ENCODE measurements at places on chromosomes 5 and 9.

DNA sequence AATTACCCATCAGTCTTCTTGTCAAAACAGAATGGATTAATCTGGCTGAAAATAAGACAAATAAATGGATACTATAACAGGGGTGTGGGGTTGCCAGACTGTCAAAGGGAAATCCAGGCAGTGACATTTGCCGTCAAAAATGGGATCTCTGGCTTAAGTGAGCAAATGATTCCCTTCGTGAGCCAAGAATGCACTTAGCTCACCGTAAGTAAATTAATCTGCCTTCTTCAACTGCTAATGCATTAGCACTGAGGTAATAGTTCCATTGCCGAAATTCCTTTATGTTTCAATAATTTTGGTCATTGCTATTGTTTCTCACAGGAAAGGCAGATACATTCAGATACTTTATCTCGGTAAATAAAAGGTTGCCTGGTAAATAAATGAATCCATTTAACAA, 377.8 kb downstream of the KIAA0825 start:
- no peak for DNase-seq

GRCh38 chr9:124626276-124626675, 119.1 kb upstream of the NR5A1 start:
- DNase-seq: no peak

- DNase-seq: no peak
These were observed 92.3 kb downstream of the STRBP start for GRCh38 chr9:123175854-123176629.

DNA sequence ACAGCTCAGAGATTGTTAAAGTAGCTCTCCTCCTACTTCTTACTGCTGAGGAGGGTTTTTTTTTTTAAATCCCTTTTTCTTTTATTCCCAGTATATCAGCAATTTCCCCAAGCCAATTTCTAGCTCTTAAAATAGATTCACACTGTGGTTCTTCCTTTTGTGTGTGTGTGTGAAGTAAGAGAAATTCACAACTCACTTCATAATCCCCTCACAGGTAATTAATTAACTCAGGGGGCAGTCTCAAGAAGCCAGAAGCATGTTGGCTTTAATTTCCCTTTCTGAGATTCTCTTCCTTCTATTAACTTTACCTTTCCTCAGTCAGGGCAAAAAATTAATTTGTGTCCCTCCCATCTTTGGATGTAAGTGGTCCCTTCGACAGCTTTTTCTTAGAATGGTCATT, 71.0 kb upstream of the HMHB1 start:
- DNase-seq: no peak

GRCh38 chr9:79489261-79490000, 82.3 kb upstream of the TLE4 start:
- no peak for DNase-seq

GRCh38 chr9:129698254-129698757, 32.9 kb downstream of the PRRX2 start:
- no peak for DNase-seq

- DNase-seq: no peak
These were observed 282.5 kb downstream of the ICE1 start for GRCh38 chr5:5705010-5705409.

DNA sequence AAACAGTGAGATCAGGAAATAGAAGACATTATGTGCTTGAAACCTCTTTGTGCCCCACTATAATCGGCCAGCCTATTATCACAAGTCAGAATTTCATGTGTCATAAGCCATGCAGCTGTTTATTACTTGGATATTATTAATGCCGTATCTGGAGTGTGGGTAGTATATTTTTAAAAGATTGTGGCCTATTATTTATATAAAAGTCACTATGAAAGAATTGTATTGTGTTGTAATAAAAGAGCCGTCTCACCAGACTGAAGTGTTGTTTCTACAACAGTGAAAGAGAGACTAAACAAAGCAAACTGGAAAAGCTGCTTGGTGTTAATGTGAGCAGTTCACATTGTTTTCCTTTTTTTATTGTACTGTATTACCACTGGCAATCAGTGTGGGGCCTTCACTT, 449.1 kb downstream of the PSAT1 start:
- no peak for DNase-seq

DNA sequence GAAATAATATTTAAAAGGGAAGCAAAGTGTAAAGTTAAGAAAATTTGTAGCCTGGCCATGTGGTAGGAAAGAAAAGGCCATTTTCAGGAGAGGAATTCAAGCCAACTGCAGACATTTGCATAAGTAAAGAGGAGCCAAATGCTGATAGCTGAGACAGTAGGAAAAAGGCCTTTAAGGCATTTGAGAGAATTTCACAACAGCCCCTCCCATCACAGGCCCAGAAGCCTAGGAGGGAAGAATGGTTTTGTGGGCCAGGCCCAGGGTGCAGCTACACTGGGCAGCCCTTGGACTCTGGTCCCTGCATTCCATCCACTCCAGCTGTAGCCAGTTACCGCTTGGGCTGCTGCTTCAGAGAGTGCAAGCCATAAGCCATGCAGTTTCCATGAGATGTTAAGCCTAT, 1556.8 kb downstream of the EFNA5 start:
- no peak for DNase-seq

DNA sequence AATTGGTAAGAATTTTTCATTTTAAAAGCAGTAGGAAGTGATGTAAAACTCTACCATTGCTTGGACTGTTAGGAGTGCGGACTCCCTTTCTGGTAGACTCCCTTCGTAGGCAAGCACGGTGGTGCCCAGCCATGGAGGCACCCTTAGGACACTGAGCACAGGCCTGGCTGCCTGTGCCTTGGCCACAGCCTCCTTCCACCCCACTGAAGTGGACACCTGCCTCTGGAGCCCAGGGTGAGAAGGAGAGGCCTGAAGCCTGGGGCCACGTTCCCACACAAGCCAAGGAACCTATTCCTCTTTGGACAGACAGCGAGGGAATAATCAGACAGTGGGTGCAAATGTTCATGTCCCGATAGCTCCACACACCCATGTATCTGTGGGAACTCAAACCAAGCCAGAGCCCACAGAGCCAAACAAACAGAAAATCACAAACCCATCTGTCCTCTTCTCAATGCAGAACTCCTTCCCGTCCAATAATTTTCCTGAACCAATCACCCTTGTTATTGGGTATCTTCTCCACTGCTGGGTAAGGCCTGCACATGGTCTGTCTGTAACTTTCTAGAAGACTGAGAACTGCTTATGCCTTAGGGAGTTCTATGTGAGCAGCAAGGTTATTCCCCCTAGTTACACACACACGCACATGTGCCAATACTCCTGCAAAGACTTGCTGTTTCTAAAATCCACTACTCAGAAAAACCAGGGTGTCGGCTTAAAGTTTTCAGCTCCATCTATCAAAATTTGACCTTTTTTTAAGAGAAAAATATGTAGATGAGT, 45.2 kb downstream of the UBE2QL1 start:
- DNase-seq: no peak

DNA sequence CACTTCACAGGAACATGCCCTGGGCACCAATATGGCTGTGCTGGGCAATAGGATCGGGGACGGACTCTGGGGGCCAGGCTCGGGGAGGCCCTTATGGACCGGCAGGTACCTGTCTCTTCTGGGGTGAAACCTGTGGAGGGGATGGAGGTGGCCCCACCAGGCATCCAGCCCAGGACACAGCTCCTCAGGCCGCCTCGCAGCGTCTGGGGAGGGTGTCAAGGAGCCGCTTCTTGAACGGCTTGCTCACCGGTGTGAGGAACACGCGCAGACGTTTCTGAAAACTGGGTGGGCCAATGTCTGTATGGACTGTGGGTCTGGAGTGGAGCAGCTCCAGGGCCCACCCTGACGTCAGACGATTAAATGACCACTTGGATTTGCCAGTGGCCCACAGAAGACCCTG, 45.8 kb downstream of the PLEKHG4B start:
- DNase-seq: no peak

DNA sequence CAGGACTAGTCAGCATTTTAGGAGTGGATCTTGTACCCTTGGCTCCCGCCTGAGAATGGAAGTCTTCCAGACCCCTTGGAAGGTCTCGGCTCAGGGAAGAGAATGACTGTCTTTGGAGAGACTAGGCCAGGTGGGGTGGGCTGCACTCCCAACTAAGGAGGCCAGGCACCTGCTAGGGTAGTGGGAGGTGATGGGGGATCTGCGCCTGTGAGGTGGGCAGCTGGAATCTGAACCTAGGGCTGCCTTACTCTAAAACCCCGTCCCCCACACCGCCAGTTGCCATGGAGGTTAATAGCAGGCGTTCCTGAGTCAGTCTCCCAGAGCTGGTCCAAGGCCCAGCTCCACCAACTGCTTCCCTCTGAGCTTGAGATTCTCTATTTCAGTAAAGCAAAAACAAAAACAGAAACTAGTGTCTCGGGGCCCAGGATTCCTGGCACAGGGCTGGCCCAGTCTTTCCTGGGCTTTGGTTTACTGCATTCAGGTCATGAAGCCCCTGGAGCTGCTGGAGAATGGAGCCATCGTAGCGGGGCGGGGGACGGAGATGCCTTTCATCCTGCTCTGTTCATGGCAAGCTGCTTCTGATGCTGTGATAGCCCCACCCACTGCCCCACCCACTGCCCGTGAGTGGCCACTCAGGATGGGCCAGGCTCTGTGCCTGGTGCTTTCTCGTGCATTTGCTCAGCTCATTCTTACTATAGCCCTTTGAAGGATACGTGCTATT, 57.5 kb downstream of the DAB2IP start:
- DNase-seq: no peak

- DNase-seq: no peak
These were observed 153.9 kb downstream of the PCSK5 start for GRCh38 chr9:76044266-76044819.

GRCh38 chr5:121497176-121497575, 354.5 kb upstream of the FTMT start:
- no peak for DNase-seq

DNA sequence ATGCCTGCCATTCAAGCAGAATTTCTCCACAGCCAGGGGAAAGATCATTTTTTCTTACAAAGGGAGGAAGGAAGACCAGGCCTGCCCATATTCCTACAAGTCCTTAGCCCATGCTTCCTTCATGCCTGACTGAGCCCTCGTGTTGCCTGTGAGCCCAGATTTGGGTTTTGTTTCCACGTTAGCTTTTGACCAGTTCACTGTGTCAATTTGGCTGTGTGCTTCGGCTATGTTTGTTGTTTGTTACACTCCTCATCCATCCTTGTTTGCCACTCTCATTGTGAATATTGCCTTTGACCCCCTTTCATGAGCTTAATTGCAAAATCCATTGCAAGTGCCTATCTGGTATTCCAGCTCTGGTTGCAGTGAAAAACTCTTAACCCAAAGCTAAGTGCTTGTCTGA, 84.7 kb upstream of the RIOK2 start:
- DNase-seq: no peak

- DNase-seq: no peak
These were observed 26.1 kb upstream of the GLIPR2 start for GRCh38 chr9:36110434-36110833.

DNA sequence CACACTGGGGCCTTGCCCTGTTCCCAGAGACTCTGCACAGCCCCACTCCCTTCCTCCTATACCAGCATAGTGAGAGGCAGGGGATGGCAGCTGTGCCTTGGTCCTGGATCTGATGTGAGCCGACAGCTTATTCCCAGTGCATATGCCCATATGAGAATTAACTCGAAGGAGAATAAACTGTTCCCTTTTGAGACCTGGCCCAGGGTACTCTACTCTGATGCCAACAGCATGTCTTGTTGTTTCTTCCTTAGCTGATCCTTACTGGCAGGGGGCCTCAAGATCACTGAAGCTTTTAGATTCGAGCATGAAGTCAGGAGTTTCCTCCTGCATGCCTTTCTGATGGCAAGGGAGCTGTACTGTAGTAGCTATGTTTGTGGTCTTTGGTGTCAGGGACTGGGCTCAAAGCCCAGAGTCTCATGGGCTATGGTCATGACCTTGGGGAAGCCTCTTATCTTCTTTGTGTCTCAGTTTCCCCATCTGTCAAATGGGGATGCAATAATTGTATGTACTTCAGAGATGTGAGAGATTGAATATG, 57.1 kb downstream of the DOCK2 start:
- no peak for DNase-seq

GRCh38 chr5:31182136-31182535, 11.3 kb upstream of the CDH6 start:
- no peak for DNase-seq

DNA sequence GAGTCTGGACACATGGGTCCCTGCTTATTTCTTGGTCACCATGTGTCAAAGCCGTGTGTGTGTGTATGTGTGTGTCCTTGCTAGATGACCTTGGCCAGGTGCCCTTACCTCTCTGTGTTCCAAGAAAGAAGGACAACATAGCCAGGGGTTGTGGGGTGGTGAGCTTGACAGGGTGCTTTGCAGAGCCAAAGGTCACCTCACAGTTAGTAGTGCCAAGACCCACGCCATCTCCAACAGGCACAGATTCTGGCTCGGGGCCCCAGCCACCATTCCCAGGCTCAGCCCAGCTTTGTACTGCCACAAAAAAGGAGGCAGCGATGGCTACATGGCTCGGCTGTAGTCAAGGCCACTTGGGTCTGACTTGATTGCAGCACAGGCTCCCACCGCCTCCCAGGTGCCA, 39.5 kb downstream of the CXXC5 start:
- no peak for DNase-seq

DNA sequence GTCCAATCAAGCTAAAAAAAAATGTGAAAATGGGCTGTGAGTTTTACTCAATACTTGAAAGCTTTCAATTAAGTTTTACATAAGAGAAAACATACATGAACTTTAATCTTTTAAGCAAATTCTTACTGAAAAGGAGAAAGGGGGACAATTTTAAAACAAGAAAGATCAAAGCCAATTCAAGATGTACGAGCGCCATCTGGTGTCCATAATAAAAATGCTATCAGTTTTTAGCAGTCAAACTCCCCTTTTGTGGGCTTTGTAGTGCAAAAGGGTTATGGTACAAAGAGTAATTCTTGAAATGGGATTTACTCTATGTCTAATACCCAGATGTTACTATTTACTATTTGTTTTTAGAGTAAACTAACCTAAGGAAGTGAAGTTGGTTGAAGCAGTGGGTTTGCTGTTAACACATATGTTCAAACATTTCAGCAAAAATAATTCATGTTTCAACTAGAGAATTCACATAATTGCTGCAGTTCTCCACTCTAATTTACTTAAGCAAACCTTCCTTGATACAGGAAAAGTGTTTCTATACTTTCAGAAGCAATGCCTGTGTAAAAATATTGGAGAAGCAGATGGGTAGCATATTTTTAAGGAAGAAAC, 228.2 kb upstream of the TYRP1 start:
- no peak for DNase-seq

DNA sequence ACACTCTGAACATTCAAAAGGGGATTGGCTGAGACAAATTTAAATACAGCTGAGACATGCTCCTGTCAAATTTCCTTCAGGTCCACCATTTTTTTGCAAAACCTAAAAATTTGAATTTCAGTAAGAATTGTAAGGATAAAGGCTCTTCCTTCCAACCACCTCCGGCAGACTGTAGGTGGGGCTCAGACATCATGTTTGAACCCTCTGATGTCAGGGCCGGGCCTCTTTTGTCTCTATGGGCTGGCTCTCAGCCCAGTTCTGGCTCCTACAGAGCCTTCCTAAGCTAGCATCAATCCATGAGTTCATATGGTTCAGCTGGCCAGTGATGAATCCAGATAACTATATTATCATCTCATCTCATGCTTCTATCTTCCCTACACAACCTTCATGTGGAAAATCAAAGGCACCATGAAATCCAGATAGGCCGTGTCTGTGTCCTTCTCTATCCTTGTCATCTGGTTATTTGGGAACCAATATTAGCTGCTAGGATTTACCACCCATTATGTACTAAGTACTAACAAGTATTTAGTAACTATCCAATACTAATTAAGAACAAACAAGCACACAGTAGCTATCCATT, 44.2 kb downstream of the NIPSNAP3B start:
- DNase-seq: no peak

Measured in activated CD8-positive, alpha-beta memory T cell treated with anti-CD3 and anti-CD28 coated beads for 4 hours (primary cell).